CMK (cell line): ENCODE measurements at places on chromosomes 16 and 17.

DNA sequence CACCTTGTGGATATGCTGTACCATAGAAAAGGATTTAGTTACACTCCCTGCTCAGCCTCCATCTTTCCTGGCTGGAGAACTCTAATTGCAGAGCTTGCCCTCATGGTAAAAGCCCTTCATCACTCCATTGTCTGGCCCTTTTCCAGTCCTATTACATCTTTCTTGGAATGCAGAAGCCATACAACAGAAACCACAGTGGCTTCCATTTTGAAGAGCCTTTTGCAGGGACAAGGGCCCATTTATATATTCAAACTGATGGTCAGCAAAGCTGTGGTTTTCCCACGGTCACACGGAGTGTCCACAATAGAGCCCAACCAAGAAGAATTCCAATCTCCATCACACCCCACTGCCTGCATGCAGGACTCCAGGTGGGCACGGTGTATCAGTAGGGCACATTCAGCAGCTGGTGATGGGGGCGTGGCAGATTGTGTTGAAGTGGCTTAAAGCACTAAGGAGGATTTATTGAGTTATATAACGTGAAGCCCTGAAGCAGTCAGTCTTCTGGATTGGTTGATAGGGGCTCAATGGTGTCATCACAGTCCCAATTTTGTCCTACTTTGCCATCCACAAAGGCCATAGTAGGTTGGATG is 20.3 kb downstream of the COPRS start:
- DNase-seq: no peak

DNA sequence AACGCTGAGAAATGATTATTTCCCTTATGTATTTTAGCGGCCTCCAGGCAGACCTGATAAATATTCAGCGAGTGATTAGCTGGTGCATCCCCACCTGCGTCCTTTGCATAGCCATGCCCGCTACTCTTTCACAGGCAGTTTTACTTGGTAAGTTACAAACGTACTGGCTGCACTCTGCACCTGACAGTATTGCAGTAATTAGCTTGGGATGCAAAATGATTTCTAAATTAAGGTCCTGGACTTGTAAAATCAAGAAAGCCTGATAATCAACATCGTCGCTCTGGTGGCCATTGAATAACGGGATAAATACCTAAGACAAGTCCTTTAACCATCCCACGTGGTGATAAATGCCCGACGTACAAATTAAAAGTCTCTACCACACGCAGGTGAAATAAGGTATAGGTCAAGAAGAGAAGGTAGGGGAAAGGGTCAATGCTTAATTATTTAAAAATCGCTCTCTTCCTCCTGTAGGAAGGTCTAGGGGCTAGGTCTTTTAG is 998 bp upstream of the PRKCA start:
- no peak for DNase-seq

- peak; percentile 63 for DNase-seq
Observed at GRCh38 chr17:74569020-74570003, 2.0 kb upstream of the CD300H start.

DNA sequence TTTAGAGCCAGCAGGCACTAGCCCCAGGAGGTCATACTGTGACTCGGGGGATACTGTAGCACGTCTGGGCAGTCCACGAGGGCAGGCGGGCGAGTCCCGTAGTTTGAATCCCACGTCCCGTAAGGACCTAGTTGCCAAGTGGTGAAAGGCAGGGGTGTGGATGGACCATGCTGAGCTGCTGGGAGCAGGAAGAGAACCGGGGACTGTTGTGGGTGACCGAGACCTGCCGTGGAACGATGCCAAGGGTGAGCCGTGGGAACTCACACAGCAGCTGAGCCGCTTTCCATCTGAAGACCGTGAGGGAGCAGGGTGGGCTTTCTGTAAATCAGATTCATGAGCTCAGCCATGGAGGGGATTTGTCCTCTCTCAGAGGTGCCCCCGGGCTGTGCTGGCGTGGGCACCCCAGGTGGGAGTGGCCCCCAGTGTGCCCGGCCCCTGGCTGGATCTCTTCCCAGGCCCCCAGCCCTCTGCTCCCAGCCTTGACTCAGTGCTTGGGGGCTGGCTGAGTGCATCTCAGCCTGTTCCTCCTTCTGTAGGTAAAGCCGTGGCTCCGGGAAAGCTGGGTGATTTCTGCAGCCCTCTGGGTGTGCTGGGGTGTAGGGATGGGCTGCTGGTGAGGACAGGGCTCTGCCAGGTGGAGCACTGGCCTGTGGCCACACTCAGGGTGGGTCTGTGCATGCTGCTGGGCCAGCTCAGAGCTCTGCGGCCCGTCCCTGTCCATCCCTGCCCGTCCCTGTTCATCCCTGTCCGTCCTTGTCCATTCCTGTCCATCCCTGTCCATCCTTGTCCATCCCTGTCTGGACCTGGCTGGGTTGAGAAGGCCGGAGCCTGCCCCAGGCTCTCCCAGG is 13.6 kb downstream of the ASPSCR1 start:
- no peak for DNase-seq

- DNase-seq: peak; percentile 64
Observed at GRCh38 chr16:87461466-87461991, 31.3 kb downstream of the ZCCHC14 start.

DNA sequence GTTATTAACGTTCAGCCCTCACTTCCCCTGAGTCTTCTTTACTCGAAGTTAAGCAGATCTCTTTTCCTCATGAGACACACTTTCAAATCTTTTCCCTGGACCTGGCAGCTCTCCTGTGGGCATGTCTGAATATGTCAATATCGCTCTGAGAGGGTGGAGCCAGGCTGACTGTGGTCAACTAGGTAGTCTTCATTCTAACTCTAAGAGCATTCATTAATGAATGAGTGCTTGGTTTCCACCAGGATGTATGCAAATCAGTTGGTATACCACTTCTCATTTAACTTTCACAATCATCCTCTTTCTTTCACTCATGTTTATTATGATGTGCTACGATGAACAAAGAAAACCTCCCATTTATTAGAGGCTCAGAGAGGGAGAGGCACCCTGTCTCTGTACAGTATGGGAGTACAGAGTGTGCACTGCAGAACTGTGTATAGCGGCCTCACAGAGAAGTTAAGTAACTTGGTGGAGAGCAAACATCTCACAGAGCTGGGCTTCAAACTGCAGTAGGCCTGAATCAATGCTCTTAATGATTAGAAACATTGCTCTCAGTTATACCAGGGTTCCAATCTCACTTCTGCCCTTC is 39.9 kb downstream of the OTOA start:
- DNase-seq: no peak

- peak; percentile 24 for DNase-seq
Observed at GRCh38 chr16:17921357-17921978, 415.1 kb downstream of the NPIPA8 start.

- DNase-seq: no peak
Observed at GRCh38 chr17:22266231-22266630, 573.9 kb downstream of the KCNJ18 start.

DNA sequence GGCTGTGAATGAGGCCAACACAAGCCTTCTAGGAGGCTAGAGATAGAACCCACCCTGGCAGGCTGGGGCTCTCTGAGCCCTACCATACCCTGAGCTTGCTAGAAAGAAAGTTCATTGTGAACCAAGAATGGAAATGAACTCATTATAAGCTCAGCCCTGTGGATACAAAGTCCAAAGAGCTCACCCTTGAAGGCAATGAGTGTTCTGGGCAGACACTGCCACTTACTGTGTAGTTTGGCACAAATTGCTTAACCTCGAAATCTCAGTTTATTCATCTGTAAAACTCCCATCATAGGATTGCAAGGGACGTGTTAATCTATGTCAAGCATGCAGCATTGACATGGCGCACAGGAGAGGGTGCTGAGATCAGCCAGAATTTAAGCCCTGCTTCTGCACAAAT is 5.5 kb downstream of the KDM8 start:
- no peak for DNase-seq

DNA sequence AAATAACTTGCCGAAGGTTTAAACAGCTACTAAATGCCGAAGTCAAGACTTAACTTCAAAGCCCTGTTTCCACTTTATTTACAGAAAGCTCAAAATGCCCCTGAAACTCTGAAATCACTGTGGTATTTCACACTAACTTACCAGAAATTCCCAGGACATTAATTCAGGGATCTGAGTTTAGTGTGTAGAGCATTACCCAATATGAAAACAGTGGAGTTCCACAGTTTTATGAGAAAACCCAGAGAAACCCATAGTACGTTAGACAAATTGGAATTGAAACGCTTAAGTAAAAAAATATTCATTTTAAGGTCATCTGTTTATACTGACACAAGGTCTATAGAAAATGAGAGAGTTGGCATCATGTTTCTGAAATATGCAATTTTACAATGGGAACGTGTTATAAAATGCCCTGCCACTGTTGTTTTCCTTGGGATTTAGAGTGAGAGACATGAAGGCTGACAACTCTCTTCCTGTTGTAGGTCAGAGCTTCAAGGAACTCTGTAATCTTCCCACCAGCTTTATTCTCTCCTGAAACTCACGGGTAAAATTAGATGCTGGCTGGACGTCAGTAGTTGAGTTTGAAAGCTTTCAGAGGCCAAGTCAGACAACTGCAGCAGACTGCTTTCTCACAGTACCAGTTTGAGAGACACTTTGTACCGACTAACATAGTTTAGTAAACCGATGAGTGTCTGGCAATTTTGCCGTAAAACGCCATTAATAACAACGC is 139.4 kb upstream of the TBX2 start:
- DNase-seq: no peak

DNA sequence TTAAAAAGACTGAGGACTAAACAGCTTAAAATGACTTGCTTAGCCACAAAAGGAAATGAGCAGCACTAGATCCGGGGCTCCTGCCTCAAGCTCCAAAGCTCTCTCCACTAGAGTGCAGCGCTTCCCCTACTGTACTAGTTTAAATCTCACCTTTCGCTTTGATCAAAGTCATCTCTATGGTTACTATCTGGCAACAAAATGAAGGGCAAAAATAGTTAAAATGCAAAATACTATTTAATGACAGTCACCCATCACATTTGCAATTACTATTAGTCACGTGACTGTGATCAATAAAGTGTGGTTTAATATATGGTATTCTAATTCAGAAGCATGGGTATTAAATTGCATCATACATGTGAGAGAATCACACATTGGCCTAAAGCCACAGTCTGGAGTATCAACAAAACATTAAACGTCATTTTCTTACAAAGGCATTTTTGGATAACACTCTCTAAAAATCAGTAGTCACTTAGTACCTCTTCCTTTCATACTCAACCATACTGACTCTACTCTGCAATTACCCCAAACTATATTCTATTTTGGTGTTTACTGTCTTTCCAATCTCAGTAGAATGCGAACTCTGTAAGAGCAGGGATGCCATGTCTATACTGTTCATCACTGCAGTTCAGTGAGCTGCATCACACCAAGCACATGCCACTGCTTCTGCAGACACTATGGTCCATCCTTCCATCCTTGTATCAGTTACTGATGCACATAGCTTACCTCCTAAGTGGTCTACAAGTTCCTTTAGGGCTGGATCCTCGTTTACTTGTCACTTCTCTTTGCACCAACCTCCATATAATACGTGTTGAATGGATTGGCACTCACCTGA is 6.2 kb downstream of the PSMD12 start:
- no peak for DNase-seq

DNA sequence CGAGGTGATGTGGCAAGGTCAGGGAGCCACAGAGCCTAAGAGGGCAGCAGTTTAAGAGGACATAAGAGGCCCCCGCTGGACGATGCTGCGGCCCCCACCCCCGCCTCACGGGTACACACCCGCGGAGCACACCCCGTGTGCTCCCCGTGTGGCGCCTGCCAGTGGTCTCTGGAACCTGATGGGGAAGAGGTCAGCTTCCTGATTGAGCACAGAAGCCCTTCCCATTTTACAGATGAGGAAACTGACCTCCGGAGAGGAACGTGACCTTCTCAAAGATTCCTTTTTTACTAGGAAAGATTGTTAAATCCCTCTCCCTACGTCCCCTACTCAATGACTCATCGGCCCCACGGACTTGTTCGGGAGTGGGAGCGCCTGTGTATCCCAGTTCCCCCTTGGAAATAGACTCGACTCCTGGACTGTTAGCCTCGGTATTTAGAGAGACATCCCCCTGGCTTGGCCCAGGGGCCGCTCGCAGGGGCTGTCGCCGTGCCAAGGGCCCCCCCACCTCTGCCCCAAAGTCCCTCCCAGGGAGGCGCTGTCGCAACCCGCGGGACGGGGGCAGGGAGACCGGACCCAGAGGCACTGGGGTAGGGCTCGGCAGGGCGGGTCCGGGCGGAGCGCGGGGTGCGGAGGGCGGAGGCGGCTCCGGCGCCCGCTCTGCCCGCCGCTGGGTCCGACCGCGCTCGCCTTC is at the start of gene ABCC3:
Gene ABCC3, plus strand, starts transcription at position 658 of the 691 bp plus-strand sequence. CDS start 56 bp downstream, outside the sequence.
- no peak for DNase-seq

DNA sequence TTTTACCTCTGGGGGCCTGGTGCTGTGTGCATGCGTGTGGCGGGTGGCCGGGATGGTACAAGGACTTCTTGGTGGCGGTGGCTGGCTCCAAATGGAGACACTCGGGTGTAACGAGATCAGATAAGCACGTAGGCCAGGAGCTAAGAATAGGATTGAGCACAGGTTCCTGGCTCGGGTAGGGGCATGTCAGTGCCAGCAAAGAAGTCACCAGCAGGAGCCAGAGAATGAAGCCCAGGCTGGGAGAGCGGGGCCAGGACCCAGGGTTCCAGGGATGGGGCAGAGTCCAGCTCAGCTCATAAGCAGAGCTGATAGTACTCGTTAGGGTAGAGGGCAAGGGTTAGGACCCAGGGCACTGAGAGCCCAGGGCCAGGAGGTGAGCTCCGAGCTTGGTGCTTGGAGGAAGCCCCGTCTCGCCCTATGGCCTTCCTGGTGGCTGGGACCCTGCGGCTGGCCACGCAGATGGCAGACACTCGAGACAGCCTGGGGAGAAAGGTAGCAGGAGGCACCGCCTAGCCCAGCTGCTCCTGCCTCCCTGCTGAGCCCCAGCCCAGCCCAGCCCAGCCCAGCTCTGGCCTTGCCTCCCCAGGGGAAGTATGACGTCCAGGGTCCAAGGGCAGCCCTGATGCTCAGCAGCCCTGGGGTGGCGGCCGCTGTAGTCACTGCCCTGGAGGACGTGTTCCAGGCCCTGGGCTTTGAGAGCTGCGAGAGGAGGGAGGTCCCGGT is 8.9 kb downstream of the ZNF213 start:
- no peak for DNase-seq

DNA sequence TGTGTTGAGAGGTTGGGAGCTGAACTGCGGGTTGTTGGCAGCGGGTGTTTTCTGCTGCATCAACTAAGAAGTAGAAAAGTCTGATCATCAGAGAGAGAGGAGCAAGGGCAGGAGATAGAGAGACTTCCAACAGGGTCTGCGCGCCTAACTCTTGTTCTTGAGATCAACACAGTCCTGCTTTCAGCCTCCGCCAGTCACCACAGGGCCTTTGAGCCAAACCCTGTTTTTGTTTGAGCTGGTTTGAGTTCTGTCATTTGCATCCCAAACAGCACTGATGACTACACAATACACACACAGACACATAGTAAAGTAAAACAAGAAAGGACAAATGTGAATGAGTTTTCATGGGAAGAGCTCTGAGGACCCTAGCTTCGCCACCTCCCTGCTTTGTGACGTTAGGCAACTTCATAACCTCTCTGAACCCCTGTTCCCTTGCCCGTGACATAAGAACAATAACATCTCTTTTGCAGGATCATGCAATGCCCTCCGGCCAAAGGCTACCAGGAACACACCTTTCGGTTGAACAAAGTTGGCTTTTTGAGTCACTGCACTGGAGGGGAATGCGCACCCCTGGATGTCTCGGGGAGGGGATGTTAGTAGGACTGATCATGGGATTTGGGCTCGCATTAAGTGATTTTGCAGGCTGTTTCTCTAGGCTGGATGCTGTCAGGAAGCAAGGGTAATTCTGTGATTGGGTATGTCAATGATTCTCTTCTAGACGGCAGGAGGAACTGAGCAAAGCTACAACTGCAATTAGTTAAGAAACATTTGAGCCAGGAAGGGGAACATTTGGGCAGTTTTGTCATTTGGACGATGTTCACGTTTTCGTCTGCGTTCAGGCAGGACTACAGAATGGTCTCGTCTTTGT is 92.3 kb downstream of the C16orf78 start:
- no peak for DNase-seq

- no peak for DNase-seq
Observed at GRCh38 chr17:6713918-6714271, 726 bp upstream of the SLC13A5 start.
